HT1080 (cell line): ENCODE measurements at places on chromosomes 7 and 10. TPM values are rescaled to one million over a fixed set of nuclear protein-coding genes. Genes with fewer than 3 reads are reported as not detected.
A peak's percentile ranks its signal among the peaks of the same experiment; 100 is the strongest.

- no peak for DNase-seq
Measured at GRCh38 chr10:95742485-95742884, 13.5 kb upstream of the ENTPD1 start.

GRCh38 chr10:80462981-80463741 lies 9.1 kb downstream of the TSPAN14 start:
- peak; percentile 65 for DNase-seq

GRCh38 chr10:101452593-101452992 lies 98.6 kb downstream of the BTRC start:
- DNase-seq = no peak

GRCh38 chr10:19561181-19561580 lies 255.1 kb upstream of the PLXDC2 start:
- no peak for DNase-seq

GRCh38 chr7:96709381-96710228 lies at the start of gene SEM1:
SEM1 (minus strand) TSS chr7:96709846; CDS start chr7:96709763, 83 bp downstream.
- peak; percentile 77 for DNase-seq

- DNase-seq = no peak
Measured at GRCh38 chr7:105752671-105753275, 123.6 kb downstream of the ATXN7L1 start.

The GNAT3 gene
- not detected in 2 replicates for total RNA-seq

The H2BK1 gene
- not detected in 2 replicates for total RNA-seq

The PNLIPRP3 gene
- 0.05 and 0.13 TPM in 2 replicates for total RNA-seq

- no peak for DNase-seq
Measured at GRCh38 chr7:123995617-123996326, 37.1 kb downstream of the TMEM229A start.

GRCh38 chr10:120980279-120981255 lies 129.4 kb downstream of the WDR11 start:
- DNase-seq = no peak

DNA sequence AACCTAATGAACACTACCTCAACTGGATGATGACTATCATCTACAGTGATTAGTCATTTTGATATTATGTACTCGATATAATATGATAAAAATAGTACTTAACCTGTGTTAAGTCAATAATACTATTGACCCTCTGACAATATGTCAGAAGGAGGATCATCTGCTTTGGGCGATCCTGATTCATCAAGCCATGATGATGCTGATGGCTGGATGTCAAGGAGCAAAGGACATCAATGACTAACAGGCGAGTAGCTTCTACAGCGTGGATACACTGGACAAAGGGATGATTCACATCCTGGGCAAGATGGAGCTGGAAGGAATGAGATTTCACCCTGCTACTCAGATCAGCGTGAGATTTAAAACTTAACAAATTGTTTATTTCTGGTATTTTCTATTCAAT lies 94.4 kb upstream of the SKAP2 start:
- peak; percentile 90 for DNase-seq

DNA sequence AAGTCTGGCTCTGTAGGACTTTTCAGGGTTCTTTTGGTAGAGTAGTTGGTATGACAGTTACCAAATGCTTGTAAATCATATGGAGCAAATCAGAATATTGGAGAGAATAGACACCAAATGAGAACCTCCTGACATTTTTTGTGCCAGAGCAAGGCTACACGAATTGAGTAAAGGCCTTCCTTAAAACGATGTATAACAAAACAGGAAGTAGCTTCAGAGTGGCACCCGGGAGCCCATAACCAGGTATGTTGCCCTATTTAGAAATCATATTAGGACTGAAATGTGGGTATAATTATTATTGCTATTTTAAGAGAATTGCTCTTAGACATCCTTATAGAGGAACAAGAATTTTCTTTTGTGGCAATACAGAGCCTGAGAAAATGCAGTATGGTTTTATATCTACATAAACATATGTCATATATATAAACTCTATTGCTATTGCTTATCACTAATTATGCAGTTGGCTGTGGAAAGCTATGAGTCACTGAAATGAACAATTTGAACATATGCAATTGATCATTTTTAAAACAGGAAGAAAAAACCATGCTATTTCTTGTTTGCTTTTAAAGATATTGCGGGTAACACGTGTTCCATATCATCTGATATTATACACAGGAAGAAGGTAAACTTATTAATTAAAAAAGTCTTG lies 197.4 kb upstream of the MTPN start:
- DNase-seq = no peak

GRCh38 chr10:114239117-114239993 lies at the start of gene VWA2:
VWA2 (plus strand) TSS chr10:114239254; CDS start chr10:114248714, 9,460 bp downstream.
- DNase-seq = no peak

The MCM10 gene
- 49.7 and 51.6 TPM in 2 replicates for total RNA-seq

GRCh38 chr10:102384053-102384452 lies 11.5 kb upstream of the NFKB2 start:
- DNase-seq = no peak
